Glutamatergic neuron (in vitro differentiated cells): ENCODE measurements at places on chromosomes 5 and 9.

- DNase-seq: no peak
Measured at GRCh38 chr9:1366276-1366675, 316.1 kb downstream of the DMRT2 start.

GRCh38 chr9:74511333-74511732 lies 14.2 kb downstream of the RORB start:
- no peak for DNase-seq

DNA sequence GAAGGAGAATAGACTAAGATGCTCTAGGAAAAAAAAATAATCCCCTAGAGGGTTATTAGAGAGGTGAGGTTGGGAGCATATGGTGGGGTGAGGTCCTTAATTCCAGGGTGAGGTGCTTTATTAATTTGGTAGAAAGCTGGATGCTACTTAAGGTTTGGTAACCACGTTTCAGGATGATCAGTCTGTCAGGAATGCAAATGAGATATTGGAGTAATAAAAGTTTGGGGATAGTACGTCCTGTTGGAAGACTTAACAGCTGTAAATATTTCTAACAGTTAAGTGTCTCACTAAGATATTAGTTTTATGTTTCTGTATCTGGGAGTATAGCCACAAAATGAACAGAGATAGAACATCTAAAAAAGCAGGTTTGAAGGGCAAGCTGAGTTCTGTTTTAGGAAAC lies 578.9 kb downstream of the CETN3 start:
- DNase-seq: no peak

GRCh38 chr5:105817416-105817815 lies 1853.3 kb downstream of the EFNA5 start:
- no peak for DNase-seq

DNA sequence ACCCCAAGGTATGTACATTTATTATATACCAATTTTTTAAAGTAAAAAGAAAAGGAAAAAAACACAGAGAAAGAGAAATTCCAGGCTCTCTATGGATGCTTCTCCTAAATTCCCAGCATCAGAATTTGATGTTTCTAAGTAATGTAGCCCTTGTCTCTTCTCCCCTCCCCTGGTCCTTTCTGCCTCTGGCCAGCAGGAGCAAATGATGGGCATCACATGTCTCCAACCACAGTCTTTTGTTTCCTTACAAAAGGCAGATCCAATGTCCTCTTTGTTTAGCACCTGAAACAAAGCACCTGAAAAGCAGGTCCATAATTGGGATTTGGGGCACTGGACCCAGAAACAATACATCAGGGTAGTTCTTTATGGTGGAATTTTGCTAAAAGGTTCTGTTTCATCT lies 50.4 kb upstream of the APC start:
- no peak for DNase-seq

DNA sequence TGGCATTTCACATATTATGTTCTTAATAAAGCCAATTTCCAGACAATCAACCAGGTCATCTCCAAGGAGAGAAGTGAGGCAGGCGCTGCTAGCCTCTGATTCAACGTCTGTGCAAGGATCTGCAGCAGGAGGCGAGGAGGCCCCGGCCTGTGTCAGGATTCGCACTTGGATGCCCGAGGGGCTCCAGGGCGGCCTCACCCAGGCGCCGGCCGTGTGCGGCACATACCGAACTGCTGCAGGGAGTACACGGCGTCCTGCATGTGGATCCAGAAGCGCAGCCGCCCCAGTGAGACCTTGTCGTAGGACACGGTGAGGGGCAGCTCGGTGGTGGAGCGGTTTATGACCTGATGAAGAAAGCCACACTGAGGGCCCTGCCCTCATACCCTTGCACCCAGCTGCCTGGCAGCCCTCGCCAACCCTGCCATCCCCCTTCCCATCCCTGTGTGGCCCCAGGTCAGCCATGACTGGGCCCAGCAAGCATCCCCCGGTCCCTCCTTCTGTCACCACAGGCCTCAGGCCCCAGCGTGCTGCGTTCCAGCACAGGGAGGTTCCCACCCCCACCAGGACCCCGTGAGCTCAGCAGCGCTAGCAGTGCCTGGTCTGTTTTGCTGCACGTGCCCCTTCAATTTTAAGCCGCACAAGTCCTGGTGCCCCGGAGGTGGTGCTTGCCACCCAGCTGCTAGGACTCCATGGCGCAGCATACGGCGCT lies 9.9 kb downstream of the CLPTM1L start:
- DNase-seq: no peak
